ENCODE measurements at places on chromosomes 7 and 10.

DNA sequence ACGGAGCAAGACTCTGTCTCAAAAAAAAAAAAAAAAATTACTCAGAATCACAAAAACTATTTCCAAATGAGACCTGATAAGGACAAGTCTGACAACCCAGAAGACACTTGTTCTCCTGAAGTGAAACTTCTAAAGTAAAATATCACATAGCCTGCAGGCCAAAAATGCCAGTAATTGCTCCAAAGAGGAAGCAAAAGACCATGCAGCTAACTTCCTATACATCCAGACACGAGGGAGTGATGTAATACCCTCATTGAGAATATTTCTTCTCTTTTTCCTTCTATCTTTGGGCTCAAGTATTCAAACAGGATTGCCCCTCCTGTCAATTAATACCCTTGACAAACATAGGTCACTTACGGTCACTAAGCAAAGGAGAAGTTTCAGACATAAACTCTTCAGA is 31.2 kb downstream of the ARMH3 start:
- no peak for DNase-seq

DNA sequence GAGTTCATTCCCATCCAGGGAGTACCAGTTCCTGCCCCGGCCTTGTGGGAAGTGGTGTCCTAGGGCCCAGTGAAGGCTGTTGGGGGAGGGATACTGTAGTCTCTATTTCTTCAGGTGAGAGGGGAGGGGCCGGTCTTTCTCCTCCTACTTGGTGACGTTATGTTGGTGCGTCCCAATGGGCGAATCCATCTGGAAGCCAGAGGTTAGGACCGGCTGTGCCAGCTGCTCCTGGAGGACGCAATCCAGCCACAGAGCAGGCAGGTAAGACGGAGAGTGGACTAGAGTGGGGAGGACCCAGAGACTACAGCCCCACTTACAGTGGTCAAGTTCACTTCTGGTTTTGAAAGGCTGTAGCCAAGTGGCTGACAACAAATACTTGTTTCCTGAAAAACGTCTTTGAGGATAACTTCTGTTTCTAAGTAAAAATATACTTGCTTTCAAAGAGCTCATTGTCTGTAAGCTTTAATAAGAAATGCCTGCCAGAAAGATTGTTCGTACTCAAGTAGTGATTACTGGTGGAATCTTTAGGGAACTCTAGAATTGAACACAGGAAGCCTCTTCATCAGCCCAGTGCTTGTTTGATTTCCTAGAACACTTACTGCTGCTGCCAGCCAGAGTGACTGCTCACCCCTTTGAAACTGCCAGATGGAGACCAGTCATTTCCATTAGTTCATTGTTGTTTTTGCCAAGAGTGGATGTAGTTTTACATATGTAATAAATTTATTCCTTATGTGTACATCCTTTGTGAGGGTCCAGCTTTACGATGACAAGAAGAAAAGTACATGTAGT is 25.4 kb downstream of the RBM33 start:
- peak; percentile 23 for DNase-seq

- DNase-seq, result no peak
Measured at GRCh38 chr10:75207857-75208144, 2.8 kb upstream of the VDAC2 start.

- no peak for DNase-seq
Measured at GRCh38 chr10:132078746-132079345, 13.1 kb downstream of the JAKMIP3 start.

DNA sequence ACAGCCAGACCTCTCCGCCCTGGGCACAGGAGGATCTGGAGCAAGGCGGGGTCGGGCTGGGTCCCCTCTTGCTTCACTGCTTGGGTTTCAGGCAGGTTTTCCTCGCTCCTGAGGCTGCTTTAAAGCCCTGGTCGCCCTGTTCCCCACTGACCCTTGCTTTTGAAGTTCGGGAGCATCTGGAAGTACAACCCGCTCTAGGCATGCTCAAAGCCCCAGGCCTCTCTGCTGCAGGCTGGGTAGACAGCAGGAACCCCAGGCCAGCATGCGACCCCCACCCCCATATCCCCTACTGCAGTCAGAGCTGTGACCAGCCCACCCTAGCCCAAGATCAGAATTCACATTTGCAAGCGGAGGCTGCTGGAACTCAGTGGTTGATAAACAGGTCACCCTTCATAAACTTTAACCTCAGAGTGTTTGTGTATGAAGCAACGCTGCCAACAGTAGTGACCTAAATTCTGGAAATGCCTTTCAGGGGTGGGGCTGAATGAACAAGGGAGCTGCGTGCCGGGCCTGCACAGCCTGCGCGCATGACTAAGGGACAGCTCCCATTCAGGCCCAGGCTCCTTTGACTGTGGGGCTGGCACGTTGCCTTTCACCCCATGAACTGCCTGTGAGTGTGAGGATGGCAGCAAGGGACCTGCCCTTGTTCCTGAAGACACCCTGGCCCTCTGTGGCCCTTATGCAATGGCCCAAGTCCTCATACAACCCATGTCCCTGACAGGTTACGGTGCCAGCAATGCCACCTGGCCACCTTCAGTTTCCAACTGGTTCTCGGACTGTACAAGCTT is 52.5 kb downstream of the PROSER2 start:
- no peak for DNase-seq

DNA sequence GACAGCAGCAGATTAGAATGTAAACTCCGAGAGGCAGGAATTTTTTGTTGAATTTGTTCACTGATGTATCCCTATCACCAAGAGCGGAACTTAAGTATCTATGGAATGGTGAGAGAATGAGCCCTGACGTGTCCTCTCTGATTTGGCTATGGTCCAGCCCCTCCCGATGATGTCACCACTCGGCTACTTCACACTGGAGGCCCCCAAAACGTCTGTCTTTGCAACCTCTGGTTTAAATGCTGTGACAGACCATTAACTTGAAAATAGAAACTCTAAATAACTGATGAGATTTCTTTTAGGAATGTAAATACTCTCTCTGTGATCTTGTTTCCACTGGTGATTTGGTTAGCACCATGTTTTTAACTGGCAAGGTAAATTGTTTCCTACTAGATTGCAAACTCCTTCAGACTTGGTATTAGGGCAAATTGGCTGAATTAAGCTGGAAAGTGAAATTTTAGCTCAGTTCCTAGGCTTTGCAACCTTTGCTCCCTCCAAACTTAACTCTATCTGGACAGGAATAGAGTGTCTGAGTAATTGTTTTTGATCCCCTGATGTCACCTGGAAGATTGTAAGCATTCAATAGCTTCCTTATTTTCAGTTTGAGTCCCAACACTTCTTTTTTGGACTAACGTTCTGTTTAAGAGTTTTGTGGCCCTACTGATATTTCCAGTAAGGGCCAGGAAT is 19.1 kb downstream of the SLC16A12 start:
- no peak for DNase-seq

DNA sequence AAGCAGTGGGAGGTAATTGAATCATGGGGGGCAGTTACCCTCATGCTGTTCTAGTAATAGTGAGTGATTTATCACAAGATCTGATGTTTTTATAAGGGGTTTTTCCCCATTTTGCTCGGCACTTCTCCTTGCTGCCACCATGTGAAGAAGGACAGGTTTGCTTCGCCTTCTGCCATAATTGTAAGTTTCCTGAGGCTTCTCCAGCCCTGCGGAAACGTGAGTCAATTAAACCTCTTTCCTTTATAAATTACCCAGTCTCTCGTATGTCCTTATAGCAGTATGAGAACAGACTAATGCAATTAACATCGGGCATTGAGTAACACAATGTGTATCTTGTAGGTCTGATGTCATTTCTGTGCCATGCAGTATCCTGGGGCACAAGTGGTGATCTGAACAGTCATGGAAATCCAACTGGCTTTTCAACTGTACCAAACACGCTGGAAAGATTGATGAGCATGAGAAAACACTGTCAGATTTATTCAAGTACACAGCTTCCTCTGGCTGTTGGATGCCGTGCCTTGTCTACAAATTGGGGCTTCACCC is 208.6 kb upstream of the KIAA1217 start:
- no peak for DNase-seq

DNA sequence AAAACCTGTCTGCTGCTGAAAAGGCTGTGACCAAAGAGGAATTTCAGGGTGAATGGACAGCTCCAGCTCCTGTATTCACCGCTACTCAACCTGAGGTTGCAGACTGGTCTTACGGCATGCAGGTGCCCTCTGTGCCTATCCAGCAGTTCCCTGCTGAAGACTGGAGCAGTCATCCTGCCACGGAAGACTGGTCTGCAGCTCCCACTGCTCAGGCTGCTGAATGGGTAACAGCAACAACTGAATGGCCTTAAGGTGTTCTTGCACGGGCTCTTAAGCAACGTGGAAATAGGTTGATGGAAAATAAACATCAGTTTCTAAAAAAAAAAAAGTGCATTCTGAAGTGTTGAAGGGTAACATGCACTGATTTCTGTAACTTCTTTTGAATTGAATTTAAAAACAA is 82.3 kb downstream of the DAGLB start:
- no peak for DNase-seq

GRCh38 chr10:75402486-75403143 is 1.1 kb upstream of the ZNF503 start:
- DNase-seq, result no peak

DNA sequence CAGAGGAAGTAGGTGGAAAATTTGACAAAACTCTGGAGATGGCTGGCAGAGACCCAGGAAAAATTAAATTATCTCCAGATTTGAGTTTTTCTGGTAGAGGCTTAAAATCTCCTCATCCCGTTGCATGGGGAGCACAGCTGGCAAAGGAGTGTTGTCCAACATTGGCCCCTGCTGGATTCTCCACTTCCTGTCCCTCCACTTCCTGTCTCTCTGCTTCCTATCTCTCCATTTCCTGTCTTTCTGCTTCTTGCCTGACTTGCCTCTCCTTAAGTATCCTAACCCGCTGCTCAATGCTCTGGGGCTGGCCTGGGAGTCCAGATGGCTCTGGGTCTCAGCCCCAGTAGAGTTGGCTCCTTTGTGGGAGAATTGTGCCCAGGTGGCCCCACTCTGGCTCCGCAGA is 65.8 kb upstream of the EMX2 start:
- no peak for DNase-seq

GRCh38 chr7:25348104-25348503 is 119.8 kb upstream of the NPVF start:
- DNase-seq, result no peak

- no peak for DNase-seq
Measured at GRCh38 chr7:55387062-55387965, 22.2 kb downstream of the LANCL2 start.

GRCh38 chr10:78549140-78549935 is 515.7 kb downstream of the RPS24 start:
- DNase-seq, result no peak

DNA sequence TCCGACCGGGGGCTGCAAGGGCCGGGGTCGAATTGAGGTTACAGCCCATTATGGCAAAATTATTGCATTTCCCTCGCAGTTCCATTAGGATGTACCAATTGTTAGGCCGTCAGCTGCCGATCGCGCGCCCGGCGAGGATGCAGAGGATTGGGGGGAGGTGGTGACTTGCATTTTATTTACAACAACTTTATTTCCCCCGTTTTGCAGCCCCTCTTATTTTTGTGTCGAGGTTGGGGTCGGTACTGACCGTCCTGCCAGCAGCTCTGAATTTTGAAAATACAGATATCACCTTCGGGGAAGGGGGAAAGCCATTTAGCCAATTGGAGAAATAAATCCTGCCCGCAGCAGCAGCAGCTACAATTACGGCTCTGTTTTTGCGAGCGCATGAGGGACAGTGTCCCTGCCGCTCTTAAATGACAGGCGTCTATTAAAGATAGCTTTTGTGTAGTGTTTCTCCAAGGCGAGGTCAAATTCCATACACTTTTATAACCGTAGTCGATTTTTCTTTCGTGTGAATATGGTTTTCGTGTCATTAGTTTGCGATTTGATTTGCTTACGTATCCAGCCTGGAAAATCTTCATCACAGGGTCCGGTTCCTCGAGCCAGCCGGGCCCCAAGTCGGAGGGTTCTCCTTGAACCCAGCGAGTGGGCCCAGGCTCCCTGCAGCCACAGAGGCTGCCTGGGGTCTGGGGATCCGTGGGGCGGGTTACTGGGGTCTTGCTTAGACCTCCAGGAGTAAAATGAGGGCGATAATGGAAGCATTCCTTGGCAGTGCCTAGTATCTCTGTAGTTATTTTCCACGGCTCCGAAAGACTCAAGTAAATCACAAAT is 684 bp upstream of the HOXA5 start:
- no peak for DNase-seq

- no peak for DNase-seq
Measured at GRCh38 chr7:116171094-116171493, 39.2 kb upstream of the TES start.

GRCh38 chr10:72615970-72616369 is 9.9 kb downstream of the MICU1 start:
- no peak for DNase-seq

DNA sequence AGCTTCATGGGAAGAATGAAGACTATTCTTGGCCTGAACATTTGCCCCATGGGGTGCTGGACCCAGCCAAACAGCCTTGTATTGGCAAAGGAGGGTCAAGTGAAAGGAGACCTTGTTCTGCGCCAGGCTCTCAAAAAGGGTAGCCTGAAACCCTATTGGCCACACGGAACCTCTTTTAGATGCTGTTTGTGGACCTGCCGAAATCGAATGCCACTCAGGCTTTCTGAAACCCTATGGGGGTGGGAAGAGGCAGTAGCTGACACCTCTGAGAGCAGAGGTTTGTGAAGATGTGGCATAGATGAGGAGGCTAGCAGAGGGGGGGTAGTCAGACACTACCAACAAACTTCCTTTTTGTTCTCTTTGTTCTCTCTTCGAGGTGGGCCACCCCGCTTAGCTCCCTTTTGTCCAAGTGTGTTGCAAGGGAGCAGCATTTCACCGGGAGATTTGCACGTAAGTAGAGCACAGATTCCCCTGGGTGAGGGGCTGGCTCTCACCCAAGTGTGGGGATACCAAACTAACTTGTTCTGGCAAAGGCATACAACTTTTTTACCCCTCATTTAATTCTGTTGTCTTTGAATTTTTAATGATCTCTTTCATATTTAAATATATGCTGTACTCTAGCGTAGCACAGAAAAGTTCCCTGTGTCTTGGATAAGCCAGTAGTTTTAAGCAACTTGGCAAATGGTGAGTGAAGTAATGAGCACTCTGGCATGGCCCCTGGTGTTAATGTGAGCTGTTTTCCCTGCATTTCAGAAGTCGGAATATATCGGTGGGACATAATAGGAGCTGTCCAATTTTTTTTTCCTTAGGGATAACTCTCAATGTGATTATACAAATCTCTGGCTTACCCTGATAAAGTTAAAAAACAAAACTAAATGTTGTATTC is 107.7 kb downstream of the SEPTIN7 start:
- DNase-seq, result no peak

DNA sequence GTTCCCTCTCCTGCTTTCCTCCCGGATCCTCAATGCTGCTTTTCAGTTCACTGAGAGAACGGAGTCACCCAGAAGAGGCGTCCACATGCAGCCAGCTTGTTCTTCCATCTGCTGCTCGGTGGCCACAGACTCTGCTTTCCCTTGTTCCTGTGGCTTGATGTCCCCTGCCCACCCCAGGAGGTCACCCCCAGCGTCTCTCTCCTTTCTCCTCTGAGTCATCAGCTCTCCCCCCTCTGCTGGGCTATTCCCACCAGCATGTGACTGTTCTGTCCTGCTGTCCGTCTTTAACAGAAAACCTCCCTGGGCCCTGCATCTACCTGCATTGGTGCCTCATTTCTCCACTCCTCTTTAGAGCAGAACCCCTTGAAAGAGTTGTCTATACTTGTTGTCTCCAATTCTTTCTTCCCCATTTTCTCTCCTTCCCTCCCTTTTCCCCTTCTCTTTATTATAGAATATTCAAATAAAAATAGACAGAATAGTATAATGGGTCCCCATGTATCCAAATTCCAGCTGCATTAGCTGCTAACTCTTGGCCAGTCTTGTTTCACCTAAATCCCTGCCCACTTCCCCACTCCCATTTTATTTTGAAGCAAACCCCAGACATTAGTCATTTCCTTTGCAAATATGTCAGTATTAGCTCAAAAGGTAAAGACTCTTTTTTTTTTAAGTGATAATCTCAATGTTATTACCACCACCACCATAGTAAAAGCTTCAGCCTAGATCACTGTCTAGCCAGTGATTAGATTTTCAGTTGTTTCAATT is 4.1 kb downstream of the ZNF282 start:
- DNase-seq, result no peak
